Naive thymus-derived CD8-positive, alpha-beta T cell (primary cell): ENCODE measurements at places on chromosomes 7 and 10.

- no peak for DNase-seq
Measured at GRCh38 chr7:32298408-32299132, 191.6 kb downstream of the LSM5 start.

DNA sequence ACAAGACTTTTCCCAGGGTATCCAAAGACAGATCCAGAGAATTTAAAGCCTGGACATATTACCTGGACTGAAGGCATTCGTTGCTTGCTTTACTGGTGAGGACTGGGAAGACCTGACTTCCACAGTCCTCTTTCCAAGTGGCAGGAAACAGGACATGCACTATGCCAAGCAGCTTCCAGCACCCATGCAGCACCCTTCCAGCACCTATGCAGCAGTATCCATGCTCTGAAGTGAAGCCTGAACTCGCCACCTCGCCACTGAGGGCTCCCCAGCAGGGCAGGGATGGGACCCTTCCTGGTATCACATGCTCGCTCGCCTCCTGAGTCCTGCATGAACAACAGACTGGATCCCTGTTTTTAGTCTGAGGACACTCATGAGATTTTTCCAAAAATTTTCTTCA, 189.9 kb upstream of the KLF14 start:
- no peak for DNase-seq

DNA sequence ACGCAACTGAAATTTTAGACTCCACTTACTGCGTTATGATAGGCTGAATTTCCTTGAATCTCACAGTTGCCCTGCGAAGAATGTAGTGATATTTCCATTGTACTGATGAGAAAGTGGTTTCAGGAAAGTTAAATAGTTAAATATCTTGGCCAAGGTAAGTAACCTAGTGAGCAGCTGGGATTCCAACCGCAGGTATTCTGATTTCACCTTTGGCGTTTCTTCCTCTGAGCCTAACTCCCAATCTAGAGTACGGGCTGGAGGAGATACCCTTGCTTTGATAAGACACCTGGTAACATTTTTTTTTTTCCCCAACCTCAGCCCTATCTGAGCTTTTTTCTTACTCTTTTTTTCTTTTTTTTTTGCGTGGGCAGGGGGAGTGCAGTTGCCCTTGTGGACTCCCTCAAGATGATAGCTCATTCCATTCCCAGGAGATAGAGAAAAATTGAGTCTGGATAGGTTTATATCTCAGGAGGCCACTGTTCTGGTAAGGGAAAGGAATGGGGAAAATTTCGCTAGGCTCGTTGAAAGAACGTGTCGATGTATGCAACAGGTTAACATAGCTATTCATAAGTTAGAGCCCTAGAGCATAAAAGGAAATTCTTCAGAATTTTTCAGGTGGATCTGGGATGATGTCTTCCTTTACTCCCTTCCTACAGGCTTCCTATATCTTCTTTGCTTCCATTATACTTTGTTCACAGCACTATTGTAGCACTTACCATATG, 3.1 kb upstream of the TAS2R38 start:
- DNase-seq, result no peak

- no peak for DNase-seq
Measured at GRCh38 chr7:65967361-65968155, 14.5 kb downstream of the GUSB start.

GRCh38 chr10:104612571-104613205, 28.4 kb upstream of the SORCS3 start:
- DNase-seq, result no peak
